ENCODE measurements at places on chromosomes 2 and 18. TPM values are rescaled to one million over a fixed set of nuclear protein-coding genes. Genes with fewer than 3 reads are reported as not detected.

DNA sequence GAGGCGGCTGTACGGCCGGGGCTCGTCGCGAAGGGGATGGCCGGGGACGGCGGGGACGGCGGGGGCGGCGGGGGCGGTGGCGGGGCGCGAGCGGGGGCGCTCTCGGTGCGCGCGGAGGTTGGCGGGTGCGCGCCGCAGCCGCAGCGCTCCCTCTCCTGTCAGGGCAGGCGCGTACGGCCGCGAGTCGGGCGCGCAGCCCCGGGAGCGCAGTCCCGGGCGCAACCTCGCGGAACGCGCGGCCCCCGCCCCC lies 296 bp upstream of the GRHL1 start:
- peaks cover 9% of the 10 kb centered on the region for H3K4me1 ChIP-seq
- no peaks in the 10 kb centered on the region for H3K27me3 ChIP-seq
- no peaks in the 10 kb centered on the region for H3K36me3 ChIP-seq
- no peak for DNase-seq
- peak overlapping the region; percentile 53 for H3K27ac ChIP-seq

The PRKAG3 gene
- total RNA-seq: not detected

The SERPINB10 gene
- 0.47 TPM for total RNA-seq

The ERICH2 gene
- not detected for total RNA-seq
